ENCODE measurements at places on chromosomes 5 and 9. TPM values are rescaled to one million over a fixed set of nuclear protein-coding genes. Genes with fewer than 3 reads are reported as not detected.

DNA sequence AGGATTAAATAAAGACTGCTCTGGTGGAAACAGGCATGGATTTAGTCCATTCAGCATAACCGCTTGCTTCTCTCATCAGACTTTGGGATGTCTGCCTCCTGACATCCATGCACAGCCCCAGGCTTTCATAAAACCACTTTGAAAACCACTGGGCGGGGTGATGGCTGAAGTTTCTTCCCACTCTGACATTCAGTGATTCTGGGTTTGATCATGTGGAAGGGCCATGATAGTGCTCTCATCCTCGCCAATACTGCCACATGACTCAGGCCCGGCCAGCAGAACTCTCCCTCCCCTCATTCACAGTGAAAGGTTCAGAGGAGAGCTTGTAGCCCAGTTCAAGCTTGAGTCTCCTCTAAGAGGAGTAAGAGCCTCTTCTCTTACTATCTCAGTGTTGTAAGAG is 29.6 kb upstream of the GLRA1 start:
- H3K27me3 ChIP-seq: no peaks in the 10 kb centered on the region
- no peak overlapping the region for H3K4me3 ChIP-seq
- no peaks in the 10 kb centered on the region for H3K36me3 ChIP-seq
- no peak overlapping the region for H3K27ac ChIP-seq
- no peaks in the 10 kb centered on the region for H3K4me1 ChIP-seq

- H3K27ac ChIP-seq: no peak overlapping the region
- H3K36me3 ChIP-seq: no peaks in the 10 kb centered on the region
- H3K27me3 ChIP-seq: no peaks in the 10 kb centered on the region
- no peak for DNase-seq
- no peaks in the 10 kb centered on the region for H3K4me1 ChIP-seq
- no peak overlapping the region for H3K4me3 ChIP-seq
Measured at GRCh38 chr5:137220523-137220927, 278.6 kb downstream of the SPOCK1 start.

DNA sequence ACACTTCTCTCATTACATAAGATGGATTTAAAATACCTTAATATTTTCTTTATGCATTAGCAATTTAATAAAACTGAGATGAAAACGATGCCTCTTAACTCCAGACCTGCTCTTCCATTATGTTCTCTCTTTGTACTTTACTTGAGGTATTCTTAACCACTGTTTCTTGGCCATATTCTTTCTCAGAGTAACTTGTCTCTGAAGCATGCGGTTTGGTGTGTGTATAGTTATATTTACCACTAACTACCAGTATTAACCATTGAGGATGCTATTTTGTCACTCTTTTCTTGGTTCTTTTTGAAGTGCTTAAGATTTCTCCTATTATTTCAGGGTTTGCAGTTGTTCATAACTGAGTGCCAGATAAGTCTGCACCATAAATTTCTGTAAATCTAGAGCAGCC is 17.9 kb downstream of the TMEM167A start:
- no peaks in the 10 kb centered on the region for H3K4me1 ChIP-seq
- no peak for DNase-seq
- H3K4me3 ChIP-seq: no peak overlapping the region

DNA sequence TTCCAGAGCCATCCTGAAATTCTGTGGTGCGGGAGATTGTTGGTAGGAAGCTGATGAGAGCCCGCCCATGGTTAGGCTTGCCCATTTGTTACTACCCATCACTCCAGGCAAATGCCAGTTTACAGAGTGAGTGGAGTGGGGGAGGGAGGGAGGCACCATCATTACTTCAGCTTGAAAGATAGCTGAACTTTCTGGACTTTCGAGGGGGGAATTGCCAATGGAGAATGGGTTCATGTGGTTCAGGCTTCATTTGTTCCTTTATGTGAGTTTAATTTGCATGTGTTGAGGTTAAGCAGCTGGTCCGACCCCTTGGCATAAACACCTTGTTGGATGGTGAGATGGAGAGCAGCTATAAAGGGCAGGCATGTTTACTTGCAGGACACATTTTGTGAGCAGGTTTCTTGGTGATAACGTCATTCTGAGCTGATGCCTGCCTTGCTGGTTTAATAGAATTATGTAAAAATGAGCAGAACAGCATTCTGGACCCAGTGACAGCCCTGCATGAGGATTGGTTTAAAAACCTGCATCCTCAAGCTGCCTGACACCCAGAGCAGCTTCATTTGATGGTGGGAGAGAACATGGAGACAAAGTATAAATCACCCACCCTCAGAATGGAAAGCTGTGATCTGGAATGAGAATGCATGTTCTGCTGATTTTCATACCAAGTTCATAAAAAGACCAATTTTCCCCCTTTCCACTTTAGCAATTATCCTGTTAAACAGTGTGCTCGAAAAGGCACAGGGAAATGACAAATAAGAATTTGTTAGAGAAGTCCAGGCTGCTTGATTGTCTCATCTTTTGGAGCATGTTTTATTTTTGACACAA is 106.3 kb downstream of the TRIO start:
- no peaks in the 10 kb centered on the region for H3K36me3 ChIP-seq
- no peaks in the 10 kb centered on the region for H3K27me3 ChIP-seq
- no peak for DNase-seq

GRCh38 chr5:179829732-179830435 is 9.2 kb downstream of the SQSTM1 start:
- H3K4me1 ChIP-seq: peaks cover 44% of the 10 kb centered on the region
- peaks cover 59% of the 10 kb centered on the region for H3K36me3 ChIP-seq
- no peak for DNase-seq
- H3K27ac ChIP-seq: no peak overlapping the region

- DNase-seq: no peak
- H3K4me3 ChIP-seq: no peak overlapping the region
- no peaks in the 10 kb centered on the region for H3K27me3 ChIP-seq
- no peak overlapping the region for H3K27ac ChIP-seq
- H3K36me3 ChIP-seq: peaks cover 3% of the 10 kb centered on the region
Measured at GRCh38 chr9:112265391-112265790, 68.0 kb downstream of the PTBP3 start.

GRCh38 chr5:134507452-134507851 is 18.0 kb upstream of the JADE2 start:
- no peaks in the 10 kb centered on the region for H3K36me3 ChIP-seq
- H3K27me3 ChIP-seq: no peaks in the 10 kb centered on the region
- H3K27ac ChIP-seq: peak overlapping the region; percentile 75
- peaks cover 33% of the 10 kb centered on the region for H3K4me1 ChIP-seq
- no peak for DNase-seq

DNA sequence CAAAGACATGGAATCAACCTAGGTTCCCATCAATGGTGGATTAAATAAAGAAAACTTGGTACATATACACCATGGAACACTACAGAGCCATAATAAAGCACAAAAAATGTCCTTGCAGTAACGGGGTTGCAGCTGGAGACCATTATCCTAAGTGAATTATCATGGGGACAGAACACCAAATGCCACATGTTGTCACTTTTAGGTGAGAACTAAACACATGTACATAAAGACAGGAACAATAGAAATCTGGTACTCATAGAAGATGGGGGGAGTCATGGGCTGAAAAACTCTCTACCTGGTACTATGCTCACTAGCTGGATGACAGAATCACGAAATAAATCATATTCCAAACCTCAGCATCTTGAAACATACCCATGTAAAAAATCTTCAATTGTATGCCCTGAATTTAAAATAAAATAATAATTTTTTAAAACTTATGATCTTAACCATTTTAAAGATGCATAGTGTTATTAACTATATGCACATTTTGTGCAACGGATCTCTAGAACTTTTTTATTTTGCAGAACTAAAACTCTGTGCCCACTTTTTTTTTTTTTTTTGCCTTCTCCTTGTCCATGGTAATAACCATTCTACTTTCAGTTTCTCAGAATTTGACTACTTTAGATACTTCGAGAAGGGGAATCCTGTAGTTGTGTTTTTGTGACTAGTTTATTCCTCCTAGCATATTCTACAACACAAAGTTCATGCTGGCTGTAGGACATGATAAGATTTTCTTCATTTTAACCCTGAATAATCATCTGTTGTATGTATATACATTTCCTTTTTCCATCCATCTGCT is 1081.6 kb upstream of the ACO1 start:
- H3K36me3 ChIP-seq: no peaks in the 10 kb centered on the region
- no peak overlapping the region for H3K27ac ChIP-seq
- no peak for DNase-seq
- no peaks in the 10 kb centered on the region for H3K4me1 ChIP-seq

CDH9 gene
- polyA plus RNA-seq: not detected

ARHGEF37 gene
- polyA plus RNA-seq: 2.0 TPM

PCDHA12 gene
- not detected for polyA plus RNA-seq

Data from liver (tissue), 10 donors.